ENCODE measurements at places on chromosomes 16 and 17.

- DNase-seq, result no peak
Measured at GRCh38 chr16:84526794-84527531, 22.5 kb upstream of the MEAK7 start.

DNA sequence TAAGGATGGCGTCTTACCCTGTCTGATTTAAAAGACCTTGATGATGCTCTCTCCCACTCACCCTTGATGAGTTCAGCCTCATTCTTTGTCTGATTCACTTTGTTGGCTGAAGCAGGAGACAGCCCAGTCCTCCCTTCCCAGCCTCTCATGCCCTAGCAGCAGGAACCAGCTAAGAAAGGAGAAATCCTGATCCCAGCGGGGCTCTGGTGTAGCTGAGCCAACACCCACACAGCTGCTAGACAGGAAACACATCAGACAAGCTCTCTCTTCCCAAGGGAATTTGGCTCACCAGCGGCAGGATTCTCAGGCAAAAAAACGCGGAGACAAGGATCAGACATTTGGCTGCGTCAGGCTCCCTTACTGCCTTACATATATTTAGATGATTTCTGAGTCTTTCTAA, 211.5 kb downstream of the CDH11 start:
- DNase-seq, result no peak

DNA sequence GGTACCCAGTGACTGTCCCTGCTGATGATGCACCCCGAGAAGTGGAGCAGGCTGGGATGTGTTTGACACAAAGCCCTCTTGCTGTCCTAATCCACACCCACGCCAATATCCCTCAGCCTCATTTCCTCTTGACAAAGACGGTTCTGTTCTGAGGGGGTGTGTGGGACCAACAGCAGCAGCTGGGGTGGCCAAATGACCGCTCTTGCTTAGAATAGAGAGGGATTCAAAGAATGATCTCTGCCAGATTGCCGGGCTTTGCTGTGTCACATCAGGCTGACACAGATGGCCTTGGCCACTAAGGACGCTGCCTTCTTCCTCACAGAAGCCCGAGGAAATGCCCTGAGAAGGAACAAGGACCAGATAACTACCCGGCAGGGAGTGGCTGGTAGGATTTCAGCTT, 250.7 kb downstream of the NTN1 start:
- DNase-seq, result no peak

- no peak for DNase-seq
Measured at GRCh38 chr17:77476931-77477805, 336.4 kb downstream of the SEC14L1 start.

GRCh38 chr16:60031740-60032139, 1297.6 kb upstream of the GOT2 start:
- DNase-seq, result no peak

GRCh38 chr16:56688762-56689161, 6.5 kb downstream of the MT1X start:
- DNase-seq, result no peak

DNA sequence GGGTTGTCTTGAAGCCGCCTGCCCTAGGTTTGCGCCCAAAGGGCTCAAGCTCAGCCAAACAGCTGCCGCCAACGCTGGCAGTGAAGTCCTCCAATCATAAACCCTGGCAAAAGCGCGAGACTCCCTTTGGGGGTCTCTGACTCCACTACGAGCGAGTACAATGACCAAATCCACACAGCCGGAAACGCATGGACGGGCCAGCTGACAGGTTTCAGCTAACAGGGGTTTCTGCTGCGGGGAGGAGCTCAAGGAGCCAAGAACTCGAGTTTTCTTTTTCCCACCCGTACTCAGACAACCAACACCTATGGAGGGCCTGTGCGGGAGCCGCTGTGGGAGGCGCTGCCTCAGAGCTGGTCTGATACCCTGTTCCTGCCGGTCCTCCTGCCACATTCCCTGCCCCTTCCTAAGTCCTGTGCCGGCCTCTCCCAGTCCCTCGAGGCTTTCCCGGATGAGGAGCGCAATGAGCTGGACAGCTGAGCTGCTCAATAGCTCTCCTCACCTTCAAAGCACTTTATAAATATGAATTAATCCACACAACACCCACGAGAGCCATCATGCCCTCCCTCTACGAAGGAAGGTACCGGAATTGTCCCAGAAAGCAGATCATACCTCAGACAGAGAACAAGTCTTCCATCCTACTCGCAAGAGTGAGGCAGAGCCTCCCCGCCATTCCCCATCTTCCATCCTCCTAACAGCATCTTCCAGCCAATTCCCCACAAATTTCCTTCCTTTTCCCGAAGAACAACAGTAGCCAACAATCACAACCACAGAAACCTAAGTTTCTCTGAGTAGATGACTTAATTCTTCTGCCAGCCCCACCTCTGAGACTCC, 6.1 kb downstream of the ABR start:
- no peak for DNase-seq

DNA sequence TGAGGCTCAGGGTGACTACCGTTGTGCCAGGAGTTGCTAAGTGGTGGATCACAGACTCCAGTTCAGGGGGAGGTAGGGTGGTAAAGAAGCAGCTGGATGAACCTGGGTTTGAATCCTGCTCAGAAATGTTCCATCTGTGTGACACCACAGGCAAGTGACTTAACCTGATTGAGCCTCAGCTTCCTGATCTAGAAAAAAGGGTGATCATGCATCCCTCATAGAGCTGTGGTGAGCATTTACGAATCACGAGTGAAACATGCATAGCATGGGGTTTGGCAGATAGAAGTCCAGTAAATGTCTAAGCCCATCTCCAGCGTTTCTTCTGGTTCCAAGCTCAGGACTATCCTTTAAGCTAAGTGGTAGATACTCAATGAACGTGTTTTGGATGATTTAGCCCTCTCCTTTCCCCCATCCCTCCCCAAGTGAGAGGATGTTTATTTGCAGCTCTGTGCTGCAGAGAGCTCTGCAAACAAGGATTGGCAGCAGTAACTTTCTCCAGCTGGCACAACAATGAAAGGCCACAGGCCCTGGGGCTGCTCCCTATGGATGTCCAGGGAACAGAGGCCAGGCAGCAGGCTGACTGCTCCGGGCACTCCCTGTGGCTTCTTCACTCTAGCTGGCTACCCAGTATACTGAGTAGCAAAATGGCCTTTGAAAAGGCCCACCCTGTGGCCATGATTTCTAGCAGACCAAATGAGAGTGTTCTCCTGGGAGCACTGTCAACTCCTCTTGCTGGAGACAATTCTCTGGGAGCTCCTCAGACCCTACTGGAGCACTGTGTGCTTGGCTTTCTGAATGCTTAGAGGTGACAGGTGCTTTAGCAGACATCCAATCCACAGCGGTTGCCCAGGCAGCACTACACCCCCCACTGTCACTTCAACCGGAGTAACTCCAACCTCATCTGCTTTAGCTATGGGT, 21.3 kb downstream of the CA4 start:
- no peak for DNase-seq

- DNase-seq, result peak; percentile 33
Measured at GRCh38 chr16:29290631-29291247, 115.8 kb downstream of the NPIPB11 start.

Data from T-helper 2 cell (primary cell).